Right ventricle myocardium superior (tissue), 1 donor: ENCODE measurements at places on chromosomes 3 and 15. TPM values are rescaled to one million over a fixed set of nuclear protein-coding genes. Genes with fewer than 3 reads are reported as not detected.

GRCh38 chr3:72938471-72939265 is 50.8 kb downstream of the GXYLT2 start:
- no peak for DNase-seq

DNA sequence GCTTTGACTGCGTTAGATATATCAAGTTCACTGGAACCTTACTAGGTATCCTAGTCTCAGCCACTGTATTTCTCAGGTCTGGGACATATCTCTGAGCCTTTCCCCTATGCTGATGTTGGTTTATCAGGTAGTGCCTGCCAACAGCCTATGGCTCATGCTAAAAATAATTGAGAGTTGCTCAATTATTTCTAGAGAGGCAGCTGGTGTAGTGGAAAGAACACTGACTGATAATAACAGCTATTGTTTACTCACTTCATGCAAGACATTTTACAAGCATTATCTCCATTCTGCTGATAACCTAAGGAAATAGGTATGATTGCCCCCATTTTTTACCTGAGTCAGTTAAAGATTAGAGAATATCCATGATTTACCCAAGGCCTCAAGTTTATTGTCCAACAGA is 231.4 kb downstream of the LRRN1 start:
- DNase-seq, result no peak

GOLGA6L4 gene
- total RNA-seq, result 1.0 TPM

DNA sequence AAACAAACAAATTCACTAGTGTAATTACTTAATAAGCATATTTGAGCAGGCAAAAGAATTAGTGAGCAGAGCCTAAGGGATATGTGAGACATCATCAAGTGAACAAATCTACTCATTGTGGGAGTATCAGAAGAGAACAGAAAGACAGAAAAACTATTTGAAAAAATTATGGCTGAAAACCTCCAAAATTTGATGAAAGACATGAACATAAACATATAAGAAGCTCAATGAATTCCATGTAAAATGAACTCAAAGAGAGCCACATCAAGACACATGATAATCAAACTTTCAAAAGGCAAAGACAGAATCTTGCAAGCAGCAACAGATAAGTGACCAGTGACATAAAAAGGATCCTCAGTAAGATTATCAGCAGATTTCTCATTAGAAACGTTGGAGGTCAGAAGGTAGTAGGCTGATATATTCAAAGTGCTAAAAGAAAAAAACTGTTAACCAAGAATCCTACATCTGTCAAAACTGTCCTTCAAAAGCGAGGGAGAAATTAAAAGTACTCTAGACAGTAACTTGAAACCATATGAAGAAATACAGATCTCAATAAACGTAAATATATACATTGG is 83.0 kb upstream of the UBP1 start:
- DNase-seq, result no peak

CCR4 gene
- 0.08 TPM for total RNA-seq

CGNL1 gene
- total RNA-seq, result 11.2 TPM

HACD2 gene
- 9.1 TPM for total RNA-seq

GRCh38 chr3:71010726-71011455 is 572.6 kb downstream of the FOXP1 start:
- no peak for DNase-seq

DNA sequence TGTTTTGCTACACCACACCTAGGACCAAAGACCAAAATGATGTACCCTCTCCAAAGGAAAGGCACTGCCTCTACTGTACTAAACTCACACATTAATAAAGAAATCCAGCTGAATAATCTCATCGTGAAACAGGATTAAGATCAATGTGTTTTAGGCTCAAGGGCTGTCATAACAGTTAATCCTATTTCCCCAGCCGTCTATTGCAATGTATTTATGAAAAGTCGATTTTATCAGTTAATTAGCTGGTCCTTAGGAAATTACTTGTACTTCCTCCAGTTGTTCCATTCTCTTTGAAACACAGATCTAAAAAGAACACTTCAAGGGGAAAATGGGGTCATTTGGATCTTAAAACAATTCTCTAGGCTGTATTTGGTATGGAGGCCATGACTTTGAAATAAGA is 8.5 kb downstream of the ETV5 start:
- no peak for DNase-seq

DNA sequence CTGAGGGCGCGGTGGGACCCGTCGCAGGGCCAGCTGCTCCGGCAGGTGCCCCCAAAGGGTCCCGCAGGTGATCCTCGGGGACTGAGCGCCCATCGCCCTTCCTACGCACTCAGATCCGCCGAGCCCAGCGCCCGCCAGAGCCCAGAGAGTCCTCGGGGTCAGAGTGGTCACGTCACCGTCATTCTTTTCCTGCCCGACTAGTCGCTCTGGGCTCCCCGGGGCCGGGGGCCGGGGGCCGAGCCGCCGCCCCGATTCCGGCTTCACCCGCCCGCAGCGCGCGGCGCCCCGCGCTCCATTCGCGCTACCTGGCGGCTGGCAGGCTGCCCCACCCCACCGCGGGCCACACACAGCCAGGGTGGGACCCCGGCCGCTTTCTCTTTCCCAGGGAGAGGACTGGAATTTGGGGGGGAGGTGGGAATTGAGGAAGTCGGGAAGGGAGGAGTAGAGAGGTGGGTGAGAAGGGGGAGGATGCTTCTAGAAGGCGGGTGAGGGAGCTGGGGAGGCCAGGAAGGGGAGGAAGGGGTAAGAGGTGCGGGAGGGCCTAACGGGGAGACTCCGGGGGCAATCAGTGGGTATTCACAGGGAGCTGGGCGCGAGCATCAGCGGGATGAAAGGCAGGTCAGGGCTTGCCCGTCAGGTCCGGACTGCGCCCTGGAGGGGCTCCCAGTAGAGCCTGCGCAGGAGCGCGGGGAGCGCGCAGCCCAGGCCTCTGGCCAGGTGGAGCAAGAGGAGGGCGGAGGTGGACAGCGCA is 36.1 kb upstream of the EPHB3 start:
- no peak for DNase-seq

- DNase-seq, result no peak
Observed at GRCh38 chr15:60649845-60650548, 171.1 kb upstream of the ICE2 start.

GRCh38 chr3:76871655-76872054 is 168.2 kb upstream of the ROBO2 start:
- DNase-seq, result no peak

TRH gene
- not detected for total RNA-seq

DNA sequence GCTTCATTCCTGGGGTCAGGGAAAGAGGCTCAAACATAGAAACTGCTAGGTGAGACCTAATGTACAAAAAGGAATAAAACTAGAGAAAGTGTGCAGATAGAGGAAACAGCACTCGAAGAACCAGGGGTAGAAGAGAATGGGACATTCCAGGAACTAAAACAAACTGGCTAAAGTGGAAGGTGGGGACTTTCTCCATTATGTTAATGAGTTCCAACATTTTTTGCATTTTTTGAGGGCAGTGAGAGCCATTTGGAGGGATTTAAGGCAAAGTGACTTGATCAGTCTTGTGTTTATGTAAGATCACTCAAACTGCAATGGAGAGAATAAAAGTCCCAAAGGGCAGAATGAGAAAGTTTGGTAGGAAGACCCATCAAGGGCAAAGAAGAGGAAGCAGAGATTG is 20.6 kb upstream of the SLC4A7 start:
- DNase-seq, result no peak

GRCh38 chr3:129723558-129724324 is 117.3 kb upstream of the PLXND1 start:
- no peak for DNase-seq

GRCh38 chr15:84982301-84982920 is 755 bp downstream of the PDE8A start:
- DNase-seq, result peak; percentile 50

- DNase-seq, result no peak
Observed at GRCh38 chr3:8984526-8984925, 21.3 kb upstream of the RAD18 start.

DNA sequence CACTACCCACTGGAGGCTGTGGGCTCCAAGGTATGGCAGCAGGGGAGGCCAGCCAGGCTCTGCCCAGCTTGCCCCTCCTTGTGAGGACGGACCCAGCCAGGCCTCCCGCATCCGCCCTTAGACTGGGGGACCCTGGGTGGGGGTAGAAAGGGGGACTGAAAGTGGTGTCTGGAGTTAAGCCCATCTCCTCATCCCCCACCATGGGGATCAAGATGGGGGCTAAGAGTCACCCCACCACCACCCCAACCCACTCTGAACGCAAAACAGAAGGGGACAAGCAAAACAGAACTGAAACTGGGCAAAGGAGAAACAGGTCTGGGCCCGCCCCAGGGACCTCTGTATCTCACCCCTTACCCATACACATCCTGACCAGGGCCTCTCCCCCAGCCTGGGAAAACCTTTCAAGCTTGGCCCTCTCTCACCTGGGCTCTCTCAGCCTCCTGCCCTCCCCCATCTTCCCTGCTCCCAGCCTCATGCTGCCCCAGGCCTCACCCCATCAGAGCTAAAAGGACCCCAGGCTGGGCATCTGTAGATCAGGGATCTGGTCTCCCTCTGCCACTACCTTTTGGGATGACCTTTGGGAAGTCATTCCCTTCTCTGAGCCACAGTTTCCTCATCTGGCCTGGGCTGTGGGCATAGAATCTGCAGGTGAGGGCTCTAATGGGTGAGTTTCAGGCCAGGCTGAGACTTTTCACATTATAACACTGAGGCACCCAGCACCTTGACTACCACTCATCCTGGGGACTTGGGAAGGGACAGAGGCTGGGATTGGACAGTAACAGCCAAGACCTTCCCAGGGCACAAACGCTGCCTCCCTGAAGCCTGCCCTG is 30.0 kb upstream of the CYP11A1 start:
- no peak for DNase-seq

- no peak for DNase-seq
Observed at GRCh38 chr3:108441518-108441917, 68.9 kb downstream of the MYH15 start.

GRCh38 chr15:66484539-66485112 is 12.9 kb downstream of the SNAPC5 start:
- no peak for DNase-seq

PXK gene
- 12.0 TPM for total RNA-seq

ZNF619 gene
- total RNA-seq, result 3.9 TPM

GRCh38 chr3:188824566-188824965 is 347.2 kb upstream of the TPRG1 start:
- no peak for DNase-seq

GRCh38 chr3:100761211-100761942 is 52.1 kb downstream of the TFG start:
- no peak for DNase-seq

DNA sequence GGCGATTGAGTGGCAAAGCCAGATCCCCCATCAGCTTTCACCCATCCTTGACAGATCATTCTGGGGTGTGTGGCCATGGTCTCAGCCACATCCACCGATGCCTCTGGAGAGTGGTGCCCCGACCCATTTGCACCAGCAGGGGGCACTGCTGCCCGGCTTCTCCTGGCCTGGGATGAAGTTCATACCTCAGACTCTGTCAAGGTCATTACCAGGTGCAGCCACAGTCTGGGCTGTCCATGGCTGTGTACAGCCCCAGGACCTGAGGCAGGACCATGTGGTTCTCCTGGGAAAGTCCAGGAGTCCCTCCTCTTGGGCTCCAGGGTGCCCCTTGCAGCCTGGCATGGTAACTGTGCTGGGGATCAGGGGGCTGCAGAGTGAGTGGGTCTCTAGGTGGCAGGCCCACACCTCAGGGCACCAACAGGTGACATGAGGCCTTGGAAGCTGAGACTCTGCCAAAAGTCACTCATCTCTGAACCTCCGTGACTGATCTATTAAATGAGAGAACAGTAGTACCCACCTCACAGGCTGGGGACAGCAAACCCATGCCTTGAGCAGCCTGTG is 67.2 kb downstream of the CACNA2D2 start:
- peak; percentile 80 for DNase-seq

GRCh38 chr3:86245360-86245759 is 745.6 kb downstream of the VGLL3 start:
- DNase-seq, result no peak

DNA sequence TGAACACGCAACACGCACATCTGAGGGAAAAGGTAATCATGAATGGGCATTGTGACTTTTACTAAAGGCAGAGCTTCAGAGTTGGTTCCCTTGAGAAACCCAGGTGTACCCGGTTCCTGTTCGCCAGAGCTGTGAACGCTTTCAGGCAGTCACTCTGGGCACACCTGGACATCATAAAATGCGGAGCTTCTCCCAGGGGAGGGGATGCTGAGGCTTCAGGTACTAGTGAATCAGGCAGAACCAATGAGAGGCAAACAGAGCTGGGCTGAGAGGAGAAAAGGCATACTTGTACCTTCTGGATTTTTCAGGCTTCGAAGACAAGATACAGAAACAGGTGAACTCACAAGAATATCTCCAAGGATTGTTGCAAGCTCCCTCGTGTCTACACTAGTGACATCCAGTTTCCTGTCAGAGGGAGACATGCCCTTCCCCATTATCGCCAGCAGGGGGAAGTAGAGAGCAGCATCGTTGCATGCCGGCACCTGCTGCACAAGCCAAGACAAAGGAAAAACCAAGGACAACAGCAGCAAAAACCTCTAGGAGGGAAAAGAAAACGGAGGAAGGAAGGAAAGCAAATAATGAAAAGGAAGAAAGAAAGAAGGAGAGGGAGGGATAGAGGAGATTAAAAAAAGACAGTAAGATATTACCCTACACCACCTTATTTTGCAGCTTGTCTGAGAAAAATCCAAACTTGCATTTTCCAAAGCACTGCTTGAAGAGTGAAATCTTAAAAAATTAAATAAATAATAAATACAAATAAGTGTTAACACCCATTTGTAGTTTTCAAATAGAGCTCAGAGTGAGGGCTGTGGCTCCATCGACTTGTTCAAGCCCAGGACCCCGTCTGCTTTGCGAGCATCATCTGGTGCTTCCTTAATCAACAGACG is 2.0 kb downstream of the AHSG start:
- peak; percentile 78 for DNase-seq

DNA sequence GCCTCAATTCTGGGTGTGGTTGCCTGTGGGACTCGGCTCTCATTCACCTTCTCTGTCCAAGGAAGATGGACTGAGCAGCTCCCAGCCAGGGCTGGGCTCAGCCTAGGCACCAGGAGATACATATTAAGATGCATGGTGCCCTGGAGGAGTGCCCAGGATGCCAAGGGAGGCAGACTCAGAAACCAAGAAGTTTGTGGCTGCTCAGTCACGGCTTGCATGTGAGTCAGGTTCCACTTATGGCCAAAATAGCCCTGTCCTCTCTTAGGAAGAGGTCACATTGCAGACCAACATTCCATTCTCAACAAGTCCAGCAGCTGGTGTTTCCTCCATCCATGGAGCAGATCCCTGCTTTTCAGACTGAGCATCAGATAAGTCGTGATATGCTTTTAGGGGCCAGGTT is 21.8 kb downstream of the CDCP1 start:
- DNase-seq, result no peak

GRCh38 chr3:149613988-149614387 is 43.8 kb downstream of the WWTR1 start:
- DNase-seq, result no peak
